ENCODE measurements at places on chromosomes 12 and 14. TPM values are rescaled to one million over a fixed set of nuclear protein-coding genes. Genes with fewer than 3 reads are reported as not detected.

DNA sequence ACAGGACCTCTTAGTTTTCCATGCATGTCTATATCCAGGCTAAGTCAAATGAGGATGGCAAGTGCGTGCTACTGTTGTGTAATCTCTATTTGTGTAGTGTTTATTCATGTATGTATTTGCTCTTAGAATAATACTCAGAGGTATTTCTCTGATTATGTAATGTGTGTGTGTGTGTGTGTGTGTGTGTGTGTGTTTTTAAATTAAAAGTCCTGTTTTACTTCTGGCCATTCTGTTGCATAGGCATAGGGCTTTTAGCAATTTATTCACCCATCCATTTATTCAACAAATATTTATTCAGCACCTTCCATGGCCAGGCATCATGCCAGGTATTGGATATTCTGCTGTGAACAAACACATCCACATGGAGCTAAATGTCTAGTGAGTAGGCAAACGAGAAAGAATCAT is 63.5 kb downstream of the PELI2 start:
- no peak for DNase-seq

GRCh38 chr12:56375598-56376434 is 13.2 kb upstream of the APOF start:
- no peak for DNase-seq

- DNase-seq = no peak
Measured at GRCh38 chr12:89326239-89327040, 25.9 kb downstream of the DUSP6 start.

- no peak for DNase-seq
Measured at GRCh38 chr12:3152892-3153291, 75.7 kb downstream of the TSPAN9 start.

DNA sequence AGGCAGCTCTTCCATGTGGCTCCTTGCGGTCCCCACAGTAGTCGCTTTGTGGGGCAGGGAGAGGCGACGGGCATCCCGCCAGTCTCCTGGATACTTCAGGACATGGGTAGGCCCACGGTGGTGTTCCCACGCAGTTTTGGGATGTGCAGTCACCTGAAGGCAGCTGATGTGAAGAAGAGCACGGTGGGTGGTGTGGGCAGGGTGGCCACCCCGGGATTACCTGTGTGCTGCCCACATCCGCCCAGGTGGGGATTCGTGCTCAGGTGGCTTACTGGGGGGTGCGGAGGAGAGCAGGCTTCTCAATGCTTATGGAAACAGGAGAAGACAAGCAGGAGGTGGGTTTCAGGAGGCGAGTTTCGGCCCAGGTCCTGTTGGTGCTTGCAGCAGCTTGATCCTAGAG is 28.4 kb upstream of the TDRD9 start:
- no peak for DNase-seq

DNA sequence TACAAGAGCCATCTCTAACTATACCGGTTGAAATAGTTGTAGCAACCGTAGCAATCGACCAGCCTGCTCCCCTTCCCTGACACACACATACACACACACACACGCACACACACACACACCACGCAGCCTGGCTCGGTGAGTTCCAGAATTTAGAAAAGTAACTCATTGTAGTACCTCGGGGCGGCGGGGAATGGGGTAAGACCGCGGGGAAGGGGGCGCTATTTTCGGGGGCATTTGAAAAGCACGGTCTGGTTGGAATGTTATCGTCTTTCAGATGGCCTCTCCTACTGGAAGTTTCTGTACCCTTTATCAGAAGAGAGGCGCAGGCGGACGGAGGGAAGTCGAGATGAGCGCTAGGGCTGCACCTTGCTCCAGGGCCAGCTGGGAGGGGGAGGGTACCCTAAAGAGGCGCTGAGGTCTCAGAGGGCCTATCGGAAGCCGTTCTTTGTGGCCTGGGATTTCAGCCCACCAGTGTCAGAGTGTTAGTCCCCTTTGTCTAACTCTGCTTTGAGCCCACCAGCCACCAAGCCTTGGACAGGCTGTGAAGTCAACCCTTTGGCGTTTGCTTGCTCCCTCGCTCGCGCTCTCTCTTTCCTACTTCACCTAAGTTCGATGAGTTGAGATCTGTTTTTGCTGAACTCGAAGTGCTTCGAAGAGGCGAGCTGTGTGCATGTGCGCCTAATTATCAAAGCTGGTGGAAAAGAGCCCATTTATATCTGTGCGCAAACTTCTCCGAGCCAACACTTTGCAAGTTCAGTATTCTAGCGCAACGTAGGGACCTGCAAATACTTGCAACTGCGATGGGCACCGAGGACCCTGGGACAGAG is 837 bp downstream of the COL2A1 start:
- no peak for DNase-seq

TEX52 gene
- not detected for polyA plus RNA-seq
